ENCODE measurements at places on chromosomes 7 and 10.

GRCh38 chr7:157293413-157293788, 43.4 kb upstream of the DNAJB6 start:
- DNase-seq = no peak

GRCh38 chr7:141704741-141705140, 2.8 kb upstream of the DENND11 start:
- DNase-seq = no peak

- no peak for DNase-seq
Observed at GRCh38 chr10:32445036-32445435, 904 bp upstream of the CCDC7 start.

- no peak for DNase-seq
Observed at GRCh38 chr10:60496181-60496580, 106.5 kb upstream of the ANK3 start.

DNA sequence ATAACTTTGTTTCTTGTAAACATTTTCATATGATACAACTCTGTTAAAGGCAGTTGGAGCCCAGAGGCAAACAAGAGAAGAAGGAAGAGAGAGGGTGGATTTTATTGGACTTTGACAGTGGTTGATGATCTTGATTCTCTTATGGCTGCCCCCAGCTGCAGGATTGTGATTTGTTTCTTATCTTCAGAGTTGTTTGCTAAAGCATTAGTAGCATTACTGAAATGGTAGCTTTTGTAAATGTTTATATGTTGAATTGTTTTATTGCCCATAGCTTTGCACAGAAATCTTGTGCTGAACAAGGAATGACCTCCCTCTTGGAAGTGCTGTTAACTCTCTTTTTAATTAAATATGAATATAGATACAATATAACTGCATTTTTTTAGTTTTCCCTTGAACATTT, 309.4 kb downstream of the AUTS2 start:
- no peak for DNase-seq

Measured in T-helper 9 cell (primary cell).